ENCODE measurements at places on chromosomes 7 and 10.

DNA sequence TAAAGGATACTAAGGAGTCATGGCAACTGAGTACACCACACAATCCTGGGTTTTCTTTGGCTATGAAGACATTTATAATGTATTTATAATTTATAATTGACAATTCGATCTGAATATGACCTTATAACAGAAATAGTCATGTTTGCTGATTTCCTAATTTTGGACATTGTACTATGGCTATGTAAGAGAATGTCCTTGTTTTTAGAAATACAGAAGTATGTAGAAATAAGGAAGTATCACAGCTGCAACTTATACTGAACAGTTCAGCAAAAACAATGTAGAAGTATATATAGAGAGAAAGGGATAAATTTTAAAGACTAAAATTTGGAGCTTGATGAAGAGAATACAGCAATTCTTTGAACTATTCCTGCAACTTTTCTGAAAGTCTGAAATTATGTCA, 32.6 kb downstream of the PRLHR start:
- no peak for DNase-seq

DNA sequence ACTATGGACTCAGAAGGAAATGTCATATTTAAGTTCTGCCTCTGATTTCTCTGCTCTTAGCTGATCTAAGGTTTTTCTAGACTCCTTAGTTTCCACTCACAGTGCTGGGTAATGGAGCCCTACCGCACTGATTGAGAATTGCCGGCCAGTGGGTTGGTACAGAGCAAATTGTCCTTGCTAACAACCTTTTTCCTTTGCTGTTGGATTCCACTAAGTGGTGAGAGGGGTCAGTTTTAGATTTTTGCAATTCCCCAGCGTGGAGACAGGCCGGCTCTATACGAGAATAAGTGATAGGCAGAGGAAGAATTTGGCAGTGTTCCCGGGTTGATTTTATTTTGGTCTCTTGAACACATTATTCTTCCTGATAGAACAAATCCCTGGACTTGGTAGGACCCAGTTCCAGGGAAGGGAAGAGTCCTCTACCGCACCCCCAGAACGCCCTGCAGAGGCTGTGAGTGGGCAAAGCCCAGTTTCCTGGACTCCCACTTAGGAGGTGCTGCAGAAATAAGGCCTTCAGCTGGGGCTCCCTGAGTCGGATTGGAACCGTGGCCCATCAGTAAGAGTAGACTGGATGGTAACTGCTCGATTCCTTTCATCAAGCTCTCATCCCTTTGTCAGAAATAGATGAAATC, 3.0 kb upstream of the NRP1 start:
- no peak for DNase-seq

GRCh38 chr7:16648551-16648950, 2.6 kb downstream of the BZW2 start:
- DNase-seq: no peak

DNA sequence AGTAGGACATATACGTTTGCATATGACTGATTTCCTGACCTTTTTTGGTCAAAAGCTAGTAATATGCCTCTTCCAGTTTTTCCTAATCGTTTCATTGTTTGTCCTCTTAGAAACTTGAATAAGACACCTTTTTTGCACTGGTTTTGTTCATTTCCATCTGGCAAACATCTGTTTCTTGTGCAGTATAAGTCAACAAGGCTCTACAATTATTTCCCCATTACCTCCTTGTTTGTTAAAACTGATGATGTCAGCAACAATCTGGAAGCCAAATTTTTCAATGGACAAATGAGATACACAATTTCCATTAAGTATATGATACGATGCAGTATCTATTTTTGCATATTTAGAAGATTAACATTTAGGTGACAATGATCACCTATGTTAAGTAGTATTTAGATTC, 148.8 kb downstream of the NRBF2 start:
- no peak for DNase-seq

- no peak for DNase-seq
Measured at GRCh38 chr7:100824499-100825214, 2.7 kb downstream of the EPHB4 start.

DNA sequence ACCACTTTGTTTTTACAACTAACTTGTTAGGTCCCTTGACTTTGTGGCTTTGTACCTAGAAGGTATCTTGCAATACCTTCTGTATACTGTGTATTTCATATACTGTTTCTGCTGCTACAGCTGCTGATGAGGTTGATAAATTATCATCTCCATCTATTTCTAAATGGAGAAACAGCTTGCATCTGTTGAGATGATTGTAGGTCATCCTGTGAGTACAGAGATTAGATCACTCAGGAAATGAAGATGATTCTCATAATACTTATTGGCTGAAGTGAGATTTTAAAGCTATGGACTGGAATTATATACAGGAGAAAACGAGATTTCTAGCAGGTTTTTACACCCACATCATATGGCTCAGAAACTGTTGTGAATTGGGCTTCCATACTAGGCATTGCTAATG, 280.5 kb downstream of the KCND2 start:
- no peak for DNase-seq

- no peak for DNase-seq
Measured at GRCh38 chr10:125011926-125012705, 70.2 kb downstream of the ZRANB1 start.

DNA sequence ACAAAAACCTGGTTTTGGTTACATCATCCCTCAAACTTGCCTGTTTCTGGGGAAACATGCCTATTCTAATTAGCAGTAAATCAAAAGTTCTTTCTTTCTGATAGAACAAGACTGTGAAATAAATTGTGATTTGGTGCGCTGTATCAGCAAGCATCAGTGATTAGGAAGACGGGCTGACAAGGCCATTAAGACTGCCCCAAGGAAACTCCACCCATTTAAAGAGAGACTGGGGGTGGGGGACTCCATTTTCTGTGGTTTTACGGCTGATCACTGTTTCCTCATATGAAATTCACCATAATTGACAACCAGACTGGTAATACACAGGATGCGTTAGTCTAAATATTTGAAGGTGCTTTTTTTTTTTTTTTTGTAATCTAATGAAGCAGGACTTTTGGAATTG, 68.7 kb downstream of the MBL2 start:
- DNase-seq: no peak

- no peak for DNase-seq
Measured at GRCh38 chr10:14025283-14026189, 305.2 kb downstream of the FRMD4A start.

DNA sequence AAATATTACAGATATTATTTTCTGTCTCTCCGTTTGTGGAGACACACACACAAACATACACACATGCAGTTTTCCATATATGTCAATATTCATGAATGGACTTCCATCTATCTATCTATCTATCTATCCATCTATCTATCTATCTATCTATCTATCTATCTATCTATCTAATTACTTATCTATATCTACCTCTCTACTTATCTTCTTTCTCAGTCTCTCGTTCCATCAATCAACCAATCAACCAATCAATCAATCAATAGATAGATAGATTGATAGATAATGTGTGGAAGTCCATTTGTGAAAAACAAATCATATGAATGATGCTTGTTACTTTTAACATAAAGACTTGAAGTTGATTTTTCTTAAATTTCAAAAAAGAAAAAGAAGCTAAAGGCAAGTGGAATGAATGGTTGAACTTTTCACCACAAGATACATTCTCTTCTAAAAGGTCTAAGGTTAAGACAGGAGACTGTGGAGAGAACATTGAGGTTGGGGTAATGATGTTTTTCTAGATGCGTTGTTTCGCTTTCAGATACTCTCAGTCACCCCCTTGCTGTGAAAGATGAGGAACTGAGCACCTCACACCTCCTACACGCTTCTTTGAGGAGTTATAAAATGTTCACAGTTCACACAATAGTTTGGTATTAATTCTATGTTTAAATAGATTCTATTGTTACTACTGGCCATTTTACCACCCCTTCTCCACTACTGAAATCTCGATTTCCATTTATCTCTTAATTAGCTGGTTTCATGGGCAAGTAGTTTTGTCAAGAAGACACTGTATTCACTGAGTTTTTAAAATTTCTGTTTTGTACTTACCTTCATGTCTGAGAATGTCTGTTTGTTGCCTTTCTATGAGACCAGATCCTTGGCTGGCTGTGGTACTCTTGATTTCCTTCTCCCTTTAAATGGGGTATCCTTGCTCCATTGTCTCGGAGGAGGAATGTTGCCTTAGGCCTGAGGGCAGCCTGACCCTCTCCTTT, 114.1 kb downstream of the EMX2 start:
- no peak for DNase-seq

- no peak for DNase-seq
Measured at GRCh38 chr7:128919241-128919640, 8.7 kb upstream of the KCP start.

GRCh38 chr7:64599359-64599758, 36.5 kb upstream of the ZNF680 start:
- DNase-seq: no peak

DNA sequence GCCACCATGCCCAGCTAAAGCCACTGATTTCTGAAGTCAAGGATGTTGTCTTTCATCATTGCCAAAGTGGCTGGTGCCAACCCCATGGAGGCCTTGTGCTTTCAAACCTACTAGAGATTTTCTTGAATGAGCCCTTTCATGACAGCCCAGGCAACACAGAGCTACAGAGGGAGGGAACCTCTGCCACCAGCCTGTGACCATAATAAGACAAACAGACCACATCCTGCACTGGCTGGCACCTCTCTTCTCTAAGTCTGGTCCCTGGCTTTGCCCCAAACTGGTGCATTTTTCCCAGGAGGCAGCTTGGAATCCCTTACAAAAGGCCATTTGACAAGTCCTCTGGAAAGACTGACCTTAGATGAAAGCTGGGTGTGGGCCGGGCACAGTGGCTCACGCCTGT, 348.8 kb downstream of the GALNT17 start:
- no peak for DNase-seq

DNA sequence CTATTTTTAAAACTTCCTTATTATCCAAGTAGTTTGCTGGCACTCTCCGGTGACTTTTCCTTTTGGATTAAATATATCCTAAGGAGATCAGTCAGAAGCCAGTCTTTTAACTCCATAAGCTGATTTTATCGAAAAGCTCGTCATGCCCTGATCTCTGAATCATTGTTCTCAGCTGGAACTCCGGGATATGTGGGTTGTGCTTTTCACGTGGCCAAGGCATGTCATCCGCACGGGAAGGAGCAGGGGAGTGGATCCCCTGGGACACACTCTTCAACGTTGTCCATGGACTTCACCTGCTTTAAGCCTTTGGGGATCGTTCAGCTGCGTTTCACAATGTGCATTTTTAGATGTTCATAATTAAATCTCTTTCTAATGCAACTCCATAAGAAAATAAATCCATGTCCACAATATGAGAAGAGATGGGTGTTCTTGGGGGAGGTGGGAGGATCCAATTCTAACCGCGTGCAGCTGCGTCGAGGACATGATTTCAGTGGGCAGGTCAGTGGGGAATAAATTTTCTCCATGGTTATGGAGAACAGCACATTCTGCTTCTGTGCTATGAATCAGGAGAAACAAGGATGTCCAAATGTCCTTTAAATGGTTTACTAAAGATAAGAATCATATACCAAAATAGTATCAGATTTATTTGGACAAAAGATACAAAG, 229.5 kb upstream of the ADARB2 start:
- DNase-seq: no peak

- no peak for DNase-seq
Measured at GRCh38 chr10:132507409-132507955, 30.1 kb upstream of the INPP5A start.

DNA sequence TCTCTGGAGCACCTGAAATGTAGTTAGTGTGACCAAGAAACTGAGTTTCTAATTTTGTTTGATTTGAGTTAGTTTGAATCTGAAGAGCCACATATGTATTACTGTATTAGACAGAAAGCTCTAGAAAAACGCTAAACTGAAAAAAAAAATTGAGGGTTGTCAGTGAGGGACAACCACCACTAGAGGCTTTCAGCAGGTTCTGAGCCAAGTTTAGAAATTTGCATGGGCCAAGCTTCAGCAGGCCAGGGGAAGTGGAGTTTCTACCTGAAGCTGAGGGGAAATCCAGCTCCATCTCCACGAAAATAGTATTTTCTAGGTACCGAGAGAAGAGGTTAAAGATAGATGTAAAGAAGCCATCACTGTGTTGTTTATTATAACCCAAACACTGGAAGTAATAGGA, 77.9 kb upstream of the PLXNA4 start:
- DNase-seq: no peak

- no peak for DNase-seq
Measured at GRCh38 chr10:95798096-95798855, 42.3 kb downstream of the ENTPD1 start.

GRCh38 chr7:112933598-112933997, 143.4 kb upstream of the TMEM168 start:
- no peak for DNase-seq

GRCh38 chr7:115654384-115655214, 376.0 kb downstream of the TFEC start:
- DNase-seq: no peak

- DNase-seq: no peak
Measured at GRCh38 chr10:78333362-78334143, 299.9 kb downstream of the RPS24 start.

GRCh38 chr7:138903186-138903820, 77.9 kb downstream of the KIAA1549 start:
- DNase-seq: peak; percentile 62

GRCh38 chr10:97991871-97992270, 38.5 kb downstream of the CRTAC1 start:
- DNase-seq: no peak

DNA sequence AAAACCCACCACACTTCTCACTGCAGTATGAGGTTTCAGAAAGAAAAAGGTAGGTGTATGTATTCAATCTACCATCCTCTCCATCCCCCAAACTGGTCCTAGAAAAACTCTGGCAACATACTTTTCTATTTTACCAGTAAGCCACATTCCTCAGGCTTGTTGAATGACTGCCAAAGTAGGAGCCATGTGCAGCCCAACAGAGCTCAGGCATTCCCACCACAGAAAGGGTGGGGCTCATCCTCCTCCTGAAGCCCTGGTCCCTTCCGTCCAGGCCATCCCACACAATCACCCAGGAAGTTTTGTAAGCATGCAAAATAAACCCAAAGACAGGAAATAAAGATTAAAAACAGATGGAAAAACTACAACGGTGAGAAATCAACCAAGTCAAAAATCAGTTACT, 57.2 kb downstream of the MAD1L1 start:
- DNase-seq: no peak

- no peak for DNase-seq
Measured at GRCh38 chr7:22576612-22577469, 76.9 kb upstream of the STEAP1B start.

DNA sequence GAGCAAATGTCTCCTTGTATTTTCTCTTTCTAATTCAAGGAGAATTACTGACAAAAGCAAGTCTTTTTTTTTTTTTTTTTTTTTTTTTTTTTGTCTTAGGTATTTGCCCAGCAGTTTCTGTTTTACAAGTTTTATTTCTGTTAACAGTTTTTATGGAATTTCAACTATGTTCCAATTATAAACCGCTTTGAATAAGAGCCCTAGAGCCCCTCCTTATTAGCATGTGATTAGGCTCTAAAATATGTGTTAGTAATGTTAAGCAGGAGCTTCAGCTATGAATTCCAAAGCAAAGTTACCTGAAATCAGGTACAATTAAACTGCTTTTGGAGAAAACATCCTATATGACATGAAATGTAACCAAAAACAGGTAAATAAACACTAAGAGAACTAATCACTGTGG, 997.0 kb upstream of the POT1 start:
- DNase-seq: no peak

GRCh38 chr7:139965942-139966628, 96.7 kb downstream of the PARP12 start:
- DNase-seq: no peak
